NCI-H2029 (cell line): ENCODE measurements at places on chromosomes 2 and 18.

- no peak for DNase-seq
Measured at GRCh38 chr2:204359076-204359475, 186.2 kb upstream of the PARD3B start.

DNA sequence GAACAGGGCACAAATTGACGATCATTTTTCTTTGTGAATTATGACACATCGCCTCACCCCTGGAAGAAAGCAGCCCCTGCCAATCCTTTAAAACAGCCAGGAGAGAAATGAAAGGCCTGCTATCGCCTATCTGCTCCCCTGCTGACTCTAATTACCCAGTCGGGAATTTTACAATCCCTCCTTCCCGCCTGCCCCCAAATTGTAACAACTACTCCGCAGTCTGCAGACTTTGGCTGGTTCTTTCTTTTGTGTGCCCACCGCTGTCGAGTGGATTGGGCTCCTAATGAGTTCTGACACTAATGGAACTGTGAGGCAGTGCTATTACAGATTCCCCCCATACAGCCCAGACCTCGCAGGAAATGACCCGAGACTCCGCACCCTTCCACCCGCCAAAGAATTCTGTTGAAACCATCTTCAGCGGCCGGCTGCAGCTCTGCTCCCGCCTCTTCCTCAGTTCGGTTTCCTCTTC lies 281.2 kb upstream of the PARD3B start:
- DNase-seq, result no peak

DNA sequence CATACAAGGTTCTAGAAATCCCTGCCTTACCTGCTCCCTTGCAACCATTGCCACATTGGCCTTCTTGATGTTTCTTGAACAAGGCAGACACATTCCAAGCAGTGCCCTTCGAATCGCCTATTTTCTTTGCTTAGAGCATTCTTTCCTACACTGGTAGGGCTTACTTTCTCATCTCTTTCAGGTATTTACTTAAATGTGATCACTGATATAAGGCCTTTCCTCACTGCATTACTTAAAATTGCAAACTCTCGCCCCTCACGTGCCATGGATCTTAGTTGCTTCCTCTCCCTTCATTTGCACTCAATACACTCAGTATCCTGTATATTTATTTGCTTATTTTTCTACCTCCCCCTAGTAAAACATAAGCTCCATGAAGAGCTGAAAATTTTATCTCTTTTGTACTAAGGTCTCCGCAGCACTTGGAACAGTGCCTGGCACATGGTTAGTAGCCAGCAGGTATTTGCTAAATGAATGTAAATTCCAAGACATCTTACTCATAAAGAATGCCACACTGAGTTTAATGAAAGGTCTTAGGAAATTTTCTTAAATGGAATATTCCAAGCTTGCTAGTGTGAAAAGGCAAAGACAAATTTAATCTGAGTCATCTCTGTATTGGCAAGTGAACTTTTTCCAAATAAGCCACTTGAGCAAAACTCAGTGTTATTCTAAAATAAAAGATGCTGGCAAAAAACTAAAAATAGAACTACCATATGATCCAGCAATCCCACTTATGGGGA lies 42.4 kb upstream of the FIGN start:
- DNase-seq, result no peak

- no peak for DNase-seq
Measured at GRCh38 chr2:31388736-31389135, 25.8 kb downstream of the XDH start.

GRCh38 chr18:52624702-52625101 lies 284.7 kb downstream of the DCC start:
- DNase-seq, result no peak

DNA sequence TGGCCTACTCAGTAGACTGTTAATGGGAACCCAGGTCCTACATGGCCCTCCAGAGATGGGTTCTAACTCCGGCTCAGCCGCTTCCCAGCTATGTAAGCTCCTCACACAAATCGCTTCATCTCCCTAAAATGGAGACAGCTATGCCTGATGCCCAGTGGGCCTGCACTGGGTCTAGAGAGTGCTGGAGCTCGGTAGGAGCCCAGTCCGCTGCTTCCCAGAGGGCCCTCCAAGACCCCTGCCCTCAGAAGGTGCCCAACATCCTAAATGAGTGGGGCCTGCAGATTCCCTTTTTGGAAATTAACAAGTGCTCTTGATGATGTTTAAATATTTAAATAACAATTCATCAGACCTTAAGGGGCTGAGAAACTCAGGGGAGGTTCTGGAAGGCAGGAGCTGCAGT lies 47.1 kb downstream of the HS1BP3 start:
- DNase-seq, result no peak

- no peak for DNase-seq
Measured at GRCh38 chr2:134372141-134372540, 118.3 kb downstream of the MGAT5 start.

GRCh38 chr18:23935804-23936203 lies 78.8 kb upstream of the TTC39C start:
- DNase-seq, result no peak

DNA sequence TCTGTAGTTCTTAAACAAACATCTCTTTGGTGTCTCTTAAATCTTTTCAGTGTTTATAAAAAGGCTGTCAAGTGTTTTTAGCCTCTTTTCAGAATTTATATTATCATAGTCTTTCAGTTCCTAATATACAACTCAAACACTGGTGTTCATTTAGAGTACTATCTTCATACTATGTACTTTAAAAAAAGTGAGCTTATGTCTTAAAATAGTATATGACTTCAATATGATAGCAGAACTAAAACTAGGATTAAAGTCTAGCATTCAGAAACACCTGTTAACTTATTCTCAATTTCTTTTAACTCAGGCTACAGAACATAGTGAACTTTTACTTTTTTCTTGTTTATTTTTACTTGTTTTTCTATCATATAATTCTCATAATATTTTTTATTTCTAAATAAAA lies 14.7 kb upstream of the IKZF2 start:
- DNase-seq, result no peak

GRCh38 chr2:189131991-189132390 lies 47.6 kb downstream of the COL5A2 start:
- no peak for DNase-seq

DNA sequence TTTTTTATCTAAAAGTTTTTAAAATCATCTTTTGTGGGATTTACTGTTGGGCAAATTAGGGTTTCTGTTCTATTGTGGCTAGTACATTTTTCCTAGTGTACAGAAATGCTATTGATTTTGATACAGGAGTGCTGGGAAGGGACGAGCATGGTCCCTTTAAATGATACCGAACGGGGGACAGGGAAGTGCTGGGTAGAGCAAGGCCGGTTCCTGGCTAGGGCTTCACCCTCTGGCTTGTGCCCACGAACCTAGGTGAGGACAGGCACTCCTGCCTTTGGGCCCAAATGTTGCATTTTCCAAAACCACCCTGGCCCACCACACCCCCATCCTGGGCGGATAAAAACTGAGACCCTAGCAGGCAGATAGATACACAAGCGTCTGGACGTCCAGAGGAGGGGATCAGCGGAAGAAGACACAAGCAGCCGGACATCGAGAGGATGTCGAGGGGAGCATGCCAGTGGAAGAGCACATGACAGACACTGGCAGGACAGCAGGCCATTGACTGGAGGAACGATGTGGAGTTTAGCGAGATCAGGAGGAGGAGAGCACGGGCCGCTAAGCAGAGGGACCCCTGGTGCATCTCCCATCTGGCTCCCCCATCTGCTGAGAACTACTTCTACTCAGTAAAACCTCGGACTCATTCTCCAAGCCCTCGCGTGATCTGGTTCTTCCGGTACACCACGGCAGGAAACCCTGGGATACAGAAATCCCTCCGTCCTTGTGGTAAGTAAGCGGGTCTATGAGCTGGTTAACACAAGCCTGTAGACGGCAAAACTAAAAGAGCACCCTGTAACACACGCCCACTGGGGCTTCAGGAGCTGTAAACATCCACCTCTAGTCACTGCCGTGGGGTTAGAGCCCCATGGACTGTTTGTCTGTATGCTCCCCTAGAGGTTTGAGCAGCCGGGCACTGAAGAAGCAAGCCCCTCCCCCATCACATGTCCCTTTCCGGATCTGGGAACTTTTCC lies 13.5 kb upstream of the CALCRL start:
- peak; percentile 34 for DNase-seq

GRCh38 chr2:180003559-180003958 lies 3.5 kb downstream of the CWC22 start:
- DNase-seq, result no peak

DNA sequence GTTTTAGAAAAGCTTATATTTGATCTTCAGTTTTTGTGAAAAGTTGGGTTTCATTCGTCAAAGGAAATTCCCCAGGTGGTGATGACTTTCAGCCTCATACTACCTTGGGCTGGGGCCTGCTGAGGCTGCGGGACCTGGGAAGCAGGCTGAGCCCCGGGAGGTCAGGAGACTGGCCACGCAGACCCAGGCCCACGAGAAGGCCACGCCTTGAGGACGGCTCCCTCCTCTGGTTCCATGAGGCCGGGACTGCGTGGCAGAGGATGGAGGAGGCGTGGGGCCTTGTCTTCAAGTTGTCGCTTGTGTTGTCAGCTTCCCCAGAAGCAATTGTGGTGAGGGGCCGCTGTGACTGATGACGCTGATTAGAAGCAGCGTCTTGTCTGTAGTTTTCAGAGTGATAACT lies 11.8 kb downstream of the CNDP2 start:
- no peak for DNase-seq

GRCh38 chr18:30177056-30177455 lies 865.5 kb downstream of the DSC3 start:
- no peak for DNase-seq

DNA sequence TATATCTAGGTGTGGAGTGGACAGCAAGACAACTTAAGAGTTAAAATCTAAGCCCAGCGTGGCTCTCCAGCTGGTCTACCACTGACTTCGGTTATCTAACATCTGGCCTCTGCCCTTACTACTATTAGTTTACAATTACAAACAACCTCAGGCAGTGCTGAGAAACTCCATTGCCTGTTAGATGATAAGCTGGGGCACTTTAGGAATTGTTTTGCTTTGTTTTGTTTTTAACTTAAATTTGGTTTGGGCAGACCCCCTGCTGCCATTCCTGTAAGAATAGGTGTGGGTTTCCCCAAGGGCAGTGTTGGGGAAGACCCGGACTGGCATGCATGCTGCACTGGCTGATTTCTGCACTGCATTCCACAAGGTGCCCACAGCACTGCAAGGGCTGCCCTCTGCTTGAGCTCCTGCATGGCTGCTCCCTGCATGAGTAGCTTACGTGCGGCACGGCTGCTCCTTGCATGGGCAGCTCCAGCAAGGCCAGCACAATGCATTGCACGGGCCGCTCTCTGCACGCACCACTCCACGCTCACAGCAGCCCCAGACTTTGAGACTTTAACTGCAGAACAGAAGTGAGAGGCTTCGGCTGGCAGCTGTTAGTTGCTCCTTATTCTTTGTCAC lies 74.2 kb upstream of the SERTAD2 start:
- DNase-seq, result no peak

GRCh38 chr2:70947556-70948184 lies 12.0 kb downstream of the ATP6V1B1 start:
- no peak for DNase-seq

GRCh38 chr2:38765551-38765950 lies 12.5 kb upstream of the GEMIN6 start:
- no peak for DNase-seq

GRCh38 chr2:26162963-26163362 lies 9.9 kb upstream of the GAREM2 start:
- no peak for DNase-seq

GRCh38 chr2:190696792-190697398 lies 48.0 kb downstream of the NAB1 start:
- no peak for DNase-seq

DNA sequence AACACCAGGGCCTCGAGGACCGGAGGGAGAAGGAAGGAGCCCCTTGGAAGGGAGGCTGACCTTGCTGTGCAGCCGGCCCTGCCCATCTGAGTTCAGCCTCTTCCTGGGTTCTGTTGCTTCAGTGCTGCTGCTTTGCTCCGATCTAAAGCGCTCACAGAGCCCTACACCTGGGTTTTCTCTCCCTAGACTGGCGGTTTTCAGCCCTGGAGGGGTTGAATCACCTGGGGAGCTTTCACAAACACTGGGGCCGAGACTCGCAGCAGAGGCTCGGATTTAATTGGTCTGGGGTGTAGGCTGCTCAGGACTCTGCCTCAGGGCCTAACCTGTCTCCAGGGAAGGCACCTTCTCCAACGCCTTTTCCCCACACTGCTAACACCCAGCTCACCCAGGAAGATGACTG lies 40.9 kb upstream of the SMAD7 start:
- no peak for DNase-seq

DNA sequence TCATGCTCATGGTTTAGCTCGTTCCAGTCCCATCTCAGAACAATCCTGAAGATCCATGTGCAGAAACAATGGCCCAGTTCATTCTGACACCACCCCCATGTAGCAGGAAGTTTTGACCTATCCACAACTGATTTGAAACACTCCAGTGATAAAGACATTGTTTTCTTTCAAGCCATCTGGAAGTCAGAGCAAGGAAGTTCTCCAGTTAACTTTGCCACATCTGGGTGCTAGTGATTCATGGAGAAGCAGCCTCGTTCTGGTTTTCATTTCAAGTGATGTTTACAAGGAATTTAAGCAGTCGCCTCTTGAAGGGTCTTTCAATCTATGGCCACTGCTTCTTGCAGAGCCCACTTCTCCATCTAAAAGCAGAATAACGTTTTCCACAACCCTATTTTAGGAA lies 36.6 kb upstream of the TWIST2 start:
- DNase-seq, result no peak

- DNase-seq, result no peak
Measured at GRCh38 chr2:177882501-177882900, 190.1 kb downstream of the PDE11A start.

DNA sequence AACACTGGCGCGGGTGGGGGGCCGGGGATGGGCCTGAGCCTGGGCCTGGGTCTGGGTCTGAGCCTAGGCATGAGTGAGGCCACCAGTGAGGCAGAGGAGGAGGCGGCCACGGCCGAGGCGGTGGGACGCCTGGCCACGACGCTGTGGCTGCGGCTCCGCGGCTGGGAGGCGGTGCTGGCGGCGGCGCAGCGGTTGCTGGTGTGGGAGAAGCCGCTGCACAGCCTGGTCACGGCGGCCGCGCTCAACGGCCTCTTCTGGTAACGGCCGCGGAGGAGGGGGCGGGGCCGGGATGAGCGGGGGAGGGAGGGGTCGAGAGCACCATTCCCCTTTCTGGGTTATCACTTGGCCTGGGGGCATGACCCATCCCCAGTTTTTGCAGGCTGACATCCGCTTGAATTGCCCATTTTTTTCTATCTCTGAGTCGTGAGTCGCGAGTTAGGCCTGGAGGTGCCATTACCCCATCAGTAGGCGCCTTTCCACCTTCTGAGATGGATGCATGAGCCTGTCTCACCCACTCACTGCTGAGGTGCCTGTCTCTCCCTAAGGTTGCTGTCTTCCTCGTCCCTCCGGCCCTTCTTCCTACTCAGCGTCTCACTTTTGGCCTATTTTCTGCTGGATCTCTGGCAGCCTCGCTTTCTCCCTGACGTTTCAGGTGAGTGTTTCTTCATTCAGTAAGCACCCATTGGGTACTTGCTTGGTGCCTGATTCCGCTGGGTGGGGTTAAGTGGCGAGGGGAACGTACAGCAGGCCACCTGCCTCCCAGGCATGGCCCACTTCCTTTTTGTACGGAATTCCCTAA lies 501 bp downstream of the RETREG2 start:
- DNase-seq, result no peak

- DNase-seq, result no peak
Measured at GRCh38 chr2:9950521-9951271, 797 bp upstream of the GRHL1 start.
